ENCODE measurements at places on chromosomes 5 and 9.

DNA sequence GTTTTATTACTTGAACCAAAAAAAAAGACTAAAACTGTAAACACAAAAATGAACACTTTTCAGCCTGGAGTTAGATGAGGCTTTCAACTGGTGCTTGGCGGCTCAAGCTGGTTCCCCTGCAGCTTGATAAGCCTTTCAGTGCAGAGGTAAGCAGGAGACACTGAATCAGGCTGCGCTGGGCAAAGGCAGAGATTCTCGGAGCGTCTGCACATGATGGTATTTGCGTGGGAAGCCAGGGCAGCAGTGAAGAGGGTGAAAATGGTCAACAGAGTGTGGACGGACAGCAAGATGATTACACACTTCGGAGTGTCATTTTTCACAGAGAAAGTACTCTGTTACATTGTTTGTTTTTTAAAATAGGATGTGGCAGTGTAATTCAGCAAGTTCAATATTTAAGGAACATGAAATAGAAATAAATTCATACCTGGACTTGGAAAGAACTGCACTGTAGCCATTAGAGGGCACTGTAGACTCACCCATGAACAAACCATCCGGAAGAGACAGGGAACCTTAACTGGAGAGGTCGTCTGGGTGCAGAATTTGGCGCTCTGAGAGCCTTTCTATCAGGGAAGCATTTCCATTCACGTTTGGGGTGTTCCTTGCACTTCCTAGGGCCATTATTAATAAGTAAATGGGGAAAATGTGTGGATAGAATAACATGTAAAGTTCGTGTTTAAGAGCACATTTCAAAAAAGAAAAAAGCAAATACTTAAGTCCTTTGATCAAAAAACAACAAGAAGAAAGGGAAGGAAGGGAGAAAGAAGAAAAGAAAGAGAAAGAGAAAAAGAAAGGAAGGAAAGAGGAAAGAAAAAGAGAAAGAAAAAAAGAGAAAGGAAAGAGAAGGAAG, 69.8 kb downstream of the ICE1 start:
- DNase-seq, result no peak

- no peak for DNase-seq
Observed at GRCh38 chr5:61048534-61048933, 103.5 kb downstream of the NDUFAF2 start.

DNA sequence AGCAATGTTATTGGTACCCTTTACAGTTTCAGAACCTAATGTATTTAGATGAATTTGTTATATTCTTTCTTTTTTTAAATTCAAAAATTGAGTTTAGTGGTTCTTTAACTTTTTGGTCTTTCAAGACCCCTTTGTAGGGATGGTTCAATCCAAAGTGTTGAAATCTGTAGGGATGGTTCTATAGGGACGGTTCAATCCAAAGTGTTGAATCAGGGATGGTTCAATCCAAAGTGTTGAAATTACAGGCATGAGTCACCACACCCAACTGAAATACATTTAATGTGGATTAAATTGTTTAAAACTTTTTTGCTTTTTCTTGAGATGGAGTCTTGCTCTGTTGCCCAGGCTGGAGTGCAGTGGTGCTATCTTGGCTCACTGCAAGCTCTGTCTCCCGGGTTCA, 30.6 kb downstream of the SNX2 start:
- DNase-seq, result no peak

GRCh38 chr5:58056546-58056945, 403.3 kb downstream of the PLK2 start:
- DNase-seq, result no peak

- peak; percentile 90 for DNase-seq
Observed at GRCh38 chr9:124869986-124870560, 8.1 kb downstream of the ARPC5L start.

DNA sequence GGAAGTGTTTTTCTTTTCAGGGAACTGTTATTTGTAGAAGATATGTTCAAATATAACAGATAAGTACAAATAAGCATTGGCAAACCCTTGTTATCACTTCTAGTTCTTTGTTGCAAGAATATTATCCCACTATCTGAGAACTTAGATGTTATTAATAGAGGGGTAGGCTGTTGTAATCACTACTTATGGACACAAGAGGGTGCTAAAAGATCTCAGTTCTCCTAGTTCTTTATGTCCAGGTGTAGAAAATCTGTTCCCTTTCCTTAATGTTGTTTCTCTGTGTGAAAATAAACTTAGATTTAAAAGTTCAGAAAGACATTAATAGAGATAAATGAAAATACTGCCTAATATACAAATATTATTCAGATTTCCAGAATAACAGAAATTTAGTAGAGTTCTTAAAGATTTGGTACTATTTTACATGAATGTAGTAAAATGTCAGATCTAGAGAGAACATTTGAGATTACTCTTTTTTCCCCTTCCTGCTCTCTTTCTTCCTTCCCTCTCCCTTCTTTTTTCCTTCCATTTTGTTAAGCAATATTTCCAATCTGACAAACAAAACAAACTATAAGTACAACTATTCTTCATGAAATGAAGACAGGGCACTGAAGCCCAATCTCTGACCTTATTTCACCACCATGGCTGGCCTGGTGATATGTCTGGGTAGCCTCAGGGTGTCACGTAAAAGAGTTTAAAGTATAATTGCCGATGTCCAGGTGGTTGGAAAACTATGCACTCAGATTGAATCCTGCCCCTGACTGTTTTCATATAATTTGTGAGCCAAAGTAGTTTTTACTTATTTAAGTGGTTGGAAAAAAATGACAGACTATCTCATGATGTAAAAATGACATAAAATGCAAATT, 43.6 kb upstream of the C5orf46 start:
- DNase-seq, result no peak

DNA sequence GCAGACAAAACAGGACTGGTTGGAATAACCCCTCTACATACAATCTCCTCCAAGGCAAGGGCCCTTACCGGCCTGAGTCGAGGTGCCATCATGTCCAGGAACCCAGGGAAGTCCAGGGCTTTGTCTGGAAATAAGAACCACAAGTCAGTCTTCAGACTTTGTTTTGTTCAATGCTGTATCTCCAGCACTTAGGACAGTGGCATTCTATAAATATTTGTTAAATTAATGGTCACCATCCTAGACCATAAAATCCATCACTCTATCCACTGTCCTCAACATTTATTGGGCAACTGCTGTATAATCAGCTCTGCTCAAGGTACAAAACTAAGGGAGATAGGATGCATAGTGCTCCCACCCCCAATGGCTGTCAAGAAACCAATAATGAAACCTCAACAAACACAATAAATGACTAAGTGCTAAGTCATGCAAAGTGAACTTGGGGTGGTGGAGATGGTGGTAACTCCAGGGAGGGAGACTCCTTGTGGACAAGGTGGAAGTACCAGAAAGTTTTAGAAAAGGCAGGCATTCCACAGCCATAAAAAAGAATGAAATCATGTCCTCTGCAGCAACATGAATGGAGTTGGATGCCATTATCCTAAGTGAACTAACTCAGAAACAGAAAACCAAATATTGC, 5.0 kb downstream of the RELL2 start:
- DNase-seq, result no peak

DNA sequence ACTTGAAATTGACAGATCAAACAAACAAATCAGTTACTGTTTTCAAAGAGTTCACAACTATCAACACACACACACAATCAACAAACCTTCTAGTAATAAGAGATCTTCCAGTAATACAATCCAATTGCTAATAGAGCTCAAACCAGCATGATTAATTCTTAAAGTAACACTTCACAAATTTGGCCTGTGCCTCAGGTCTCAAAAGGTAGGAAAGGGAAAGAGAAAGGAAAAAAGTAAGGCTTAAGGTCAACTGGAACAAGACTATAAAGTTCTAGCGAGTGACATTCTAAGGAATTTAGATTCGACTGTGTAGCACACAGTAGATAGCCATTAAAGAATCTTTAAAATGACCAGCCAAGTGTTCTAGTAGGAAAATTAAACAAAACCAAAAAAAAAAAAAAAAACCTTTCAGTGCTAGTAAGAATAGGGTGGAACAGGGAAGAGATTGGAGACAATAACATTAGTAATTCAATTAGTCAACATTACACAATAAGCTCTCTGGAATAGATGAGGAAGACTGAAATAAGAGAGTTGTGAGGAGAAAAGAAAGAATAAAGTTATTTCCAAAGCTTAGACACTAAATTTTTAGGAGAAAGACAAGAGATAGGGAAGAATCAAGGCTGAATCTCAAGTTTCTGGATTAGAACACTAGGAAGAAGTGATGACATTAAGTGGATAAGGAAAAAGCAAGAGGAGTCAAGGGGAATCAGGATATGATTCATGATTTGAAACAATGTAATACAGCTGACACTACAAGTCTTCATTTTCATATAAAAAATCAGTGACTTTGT, 86.1 kb downstream of the FBXL17 start:
- no peak for DNase-seq

- DNase-seq, result no peak
Observed at GRCh38 chr5:7320701-7321301, 75.1 kb upstream of the ADCY2 start.

DNA sequence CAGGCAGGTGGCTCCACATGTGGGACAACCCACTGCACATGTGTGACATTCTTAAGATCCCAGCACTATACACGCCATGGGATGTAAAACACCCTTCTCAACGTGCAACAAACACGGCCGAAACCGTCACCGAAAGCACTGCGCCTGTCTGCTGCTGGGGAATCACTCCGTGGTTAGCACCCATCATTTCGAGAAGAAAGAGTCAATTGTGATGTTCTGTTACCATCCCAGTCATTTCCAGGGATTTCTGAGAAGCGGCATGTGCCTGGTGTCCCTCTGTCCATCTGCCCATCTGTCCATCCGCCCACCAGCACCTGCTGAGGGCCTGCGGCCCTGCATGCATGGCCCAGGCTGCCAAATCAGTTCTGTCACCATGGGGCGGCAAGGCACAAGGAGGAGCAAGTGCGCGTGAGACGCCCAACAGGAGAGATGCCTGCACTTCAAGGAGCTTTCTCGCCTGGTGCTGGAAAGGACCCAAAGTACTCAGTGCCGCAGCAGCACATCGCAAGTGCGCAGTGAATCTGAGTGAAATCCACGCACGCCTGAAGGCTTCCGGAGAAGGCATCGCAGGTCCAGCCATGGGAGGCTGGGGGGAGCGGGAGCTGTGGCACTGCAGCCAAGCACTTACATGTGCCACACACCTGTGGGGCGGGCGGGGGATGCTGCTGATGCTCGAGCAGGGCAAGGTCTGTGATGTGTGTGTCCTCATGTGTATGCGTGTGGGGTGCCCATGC, 38.0 kb downstream of the VAV2 start:
- DNase-seq, result no peak

Measured in stimulated activated CD4-positive, alpha-beta T cell treated with anti-CD3 and anti-CD28 coated beads, Interleukin-1b, Interleukin-23, amount 100 ng/mL, for 1 hour (primary cell).